ENCODE measurements at places on chromosomes 12 and 14.

GRCh38 chr12:47887529-47887928 lies 17.3 kb downstream of the VDR start:
- no peak for DNase-seq

DNA sequence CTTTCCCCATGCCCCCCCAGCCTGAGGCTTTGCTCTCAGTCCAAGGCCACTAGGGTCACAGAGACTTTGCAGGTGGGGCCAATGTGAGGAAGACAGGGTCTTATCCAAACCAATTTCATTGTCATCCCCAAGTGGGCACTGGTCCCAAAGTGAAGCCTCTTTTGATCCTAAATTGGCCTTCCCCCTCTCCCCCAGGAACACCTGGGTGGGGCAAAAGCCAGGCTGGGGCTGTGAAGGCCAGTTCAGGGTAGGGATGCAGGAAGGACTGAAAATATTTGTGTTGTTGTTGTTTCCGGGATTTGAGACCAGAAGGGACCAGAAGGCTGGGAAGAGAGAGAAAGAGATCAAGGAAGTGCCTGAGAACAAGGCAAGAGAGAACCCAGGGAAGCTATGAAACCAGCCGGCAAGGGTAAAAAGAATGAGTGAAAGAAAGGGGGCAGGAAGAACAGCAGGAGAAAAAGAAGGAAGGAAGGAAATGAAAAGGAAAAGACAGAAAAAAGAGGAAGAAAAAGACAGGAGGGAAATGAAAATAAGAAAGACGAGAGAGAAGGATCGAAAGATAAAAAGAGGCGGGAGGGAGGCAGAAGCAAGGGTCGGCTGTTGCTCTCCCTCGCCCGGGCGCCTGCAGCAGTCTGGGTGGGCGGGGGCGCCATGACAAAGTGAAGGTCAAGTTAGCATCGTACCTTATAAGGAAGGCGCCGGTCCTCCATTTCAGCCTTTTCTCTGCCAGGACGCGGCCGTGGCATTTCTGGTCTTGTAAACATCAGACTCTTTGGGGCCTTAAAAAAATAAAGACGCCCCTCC lies 7.4 kb upstream of the HOXC11 start:
- DNase-seq: no peak

GRCh38 chr12:32533971-32534590 lies 134.7 kb downstream of the FGD4 start:
- DNase-seq: peak; percentile 86

- no peak for DNase-seq
Measured at GRCh38 chr14:36585100-36585499, 2.7 kb upstream of the NKX2-8 start.

GRCh38 chr12:128318341-128318740 lies 51.4 kb downstream of the TMEM132C start:
- no peak for DNase-seq

- no peak for DNase-seq
Measured at GRCh38 chr14:57930241-57930975, 64.5 kb upstream of the SLC35F4 start.

GRCh38 chr14:67240978-67241410 lies 241 bp upstream of the PALS1 start:
- DNase-seq: peak; percentile 99

GRCh38 chr14:61653507-61653906 lies 41.8 kb upstream of the HIF1A start:
- peak; percentile 60 for DNase-seq

- DNase-seq: no peak
Measured at GRCh38 chr12:112314981-112315380, 67.2 kb downstream of the HECTD4 start.

GRCh38 chr12:46135750-46136149 lies 133.1 kb downstream of the SLC38A1 start:
- no peak for DNase-seq

DNA sequence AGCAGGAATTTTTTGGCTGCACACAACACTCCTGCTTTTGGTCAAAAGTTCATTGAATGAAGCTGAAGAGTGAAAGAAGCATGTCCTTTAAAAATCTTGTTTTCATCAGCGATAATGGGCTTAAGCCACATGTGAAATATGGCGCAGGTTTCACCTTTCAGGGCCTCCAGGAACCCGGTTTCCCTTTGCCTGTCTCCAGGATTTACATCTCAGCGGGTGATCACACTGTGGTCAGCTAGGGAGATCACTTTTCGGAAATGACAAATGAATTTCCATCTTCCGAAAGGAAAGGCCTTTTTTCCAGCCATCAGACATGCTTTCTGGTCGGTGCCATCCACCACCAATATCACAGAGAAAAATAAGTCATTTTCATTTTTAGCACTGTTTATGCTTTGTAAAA lies 727.1 kb upstream of the TBX3 start:
- DNase-seq: no peak

DNA sequence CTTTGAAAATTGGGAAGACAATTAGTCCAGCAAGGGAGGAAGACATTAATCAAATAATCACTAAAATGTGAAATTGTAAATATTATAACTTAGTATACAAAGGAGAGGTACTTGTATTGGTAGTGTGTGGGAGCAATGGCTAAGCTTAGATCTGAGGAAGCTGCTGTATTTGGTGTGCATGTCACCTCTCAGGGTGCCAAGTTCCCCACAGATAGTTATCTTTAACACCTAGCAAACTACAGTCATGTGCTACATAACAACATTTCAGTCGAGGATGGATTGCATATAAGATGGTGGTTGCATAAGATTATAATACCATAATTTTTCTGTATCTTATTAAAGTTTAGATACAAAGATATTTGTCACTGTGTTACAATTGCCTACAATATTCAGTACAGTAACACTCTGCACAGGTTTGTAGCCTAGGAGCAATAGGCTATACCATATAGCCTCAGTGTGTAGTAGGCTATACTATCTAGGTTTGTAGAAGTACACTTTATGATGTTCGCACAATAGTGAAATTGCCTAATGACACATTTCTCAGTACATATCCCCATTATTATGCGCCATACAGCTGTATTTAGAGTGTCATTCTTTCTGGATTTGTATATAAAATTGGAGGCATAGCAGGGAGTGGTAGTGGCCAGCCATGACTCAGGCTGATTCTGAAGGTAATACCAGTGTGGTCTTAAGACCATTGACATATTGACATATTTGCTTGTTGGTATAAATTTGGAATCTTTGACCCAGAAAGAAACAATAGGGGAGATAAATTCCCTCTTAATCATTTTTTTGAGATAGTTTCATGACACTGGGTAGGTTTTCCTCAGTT lies 55.8 kb downstream of the RAD51B start:
- no peak for DNase-seq

DNA sequence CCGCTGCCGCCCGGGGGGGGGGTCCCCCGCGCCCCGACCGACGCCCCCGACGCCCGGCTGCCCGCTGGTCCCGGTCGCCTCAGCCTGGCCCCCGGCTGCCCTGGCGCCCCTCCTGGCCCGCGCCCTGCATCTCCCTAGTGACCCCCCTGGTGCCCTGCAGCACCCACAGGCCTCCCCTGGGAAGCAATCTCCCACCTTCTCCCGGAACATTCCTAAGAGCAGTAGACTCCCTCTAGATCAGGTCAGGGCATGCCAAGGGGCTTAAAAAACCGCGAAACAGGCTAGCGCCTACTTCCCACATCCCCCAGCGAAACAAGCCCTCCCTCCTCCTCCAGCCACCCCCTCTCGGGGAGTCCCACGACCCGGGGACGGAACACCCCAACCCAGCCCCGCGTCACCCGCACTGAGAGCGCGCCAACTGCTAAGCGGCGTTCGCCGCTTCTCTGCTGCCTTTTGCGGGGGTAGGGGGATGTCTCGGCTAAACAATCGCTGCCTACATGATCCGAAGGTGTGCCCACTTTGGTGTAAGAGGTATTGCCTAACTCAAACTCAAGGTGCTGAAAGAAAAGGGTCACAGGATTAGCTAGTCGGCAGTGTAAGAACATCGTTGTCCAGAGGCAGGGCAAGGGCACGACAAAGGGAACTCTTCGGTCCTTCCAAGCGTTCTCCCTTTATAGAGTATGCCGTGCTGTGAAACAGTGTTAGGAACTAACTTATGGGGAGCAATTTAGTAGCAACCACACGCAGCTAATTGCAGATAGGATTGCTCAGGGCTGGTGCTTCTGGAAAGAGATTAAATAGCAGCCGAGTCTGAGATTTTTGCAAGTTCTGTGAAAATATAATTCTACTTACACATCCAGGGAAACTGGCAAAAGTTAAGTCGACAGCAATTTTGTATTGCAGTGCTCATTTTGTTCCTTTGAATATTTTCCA lies 619 bp upstream of the NTN4 start:
- peak; percentile 46 for DNase-seq

GRCh38 chr14:77859934-77860570 lies 60.1 kb downstream of the ADCK1 start:
- DNase-seq: no peak

GRCh38 chr12:79250960-79251755 lies 386.6 kb downstream of the SYT1 start:
- no peak for DNase-seq

DNA sequence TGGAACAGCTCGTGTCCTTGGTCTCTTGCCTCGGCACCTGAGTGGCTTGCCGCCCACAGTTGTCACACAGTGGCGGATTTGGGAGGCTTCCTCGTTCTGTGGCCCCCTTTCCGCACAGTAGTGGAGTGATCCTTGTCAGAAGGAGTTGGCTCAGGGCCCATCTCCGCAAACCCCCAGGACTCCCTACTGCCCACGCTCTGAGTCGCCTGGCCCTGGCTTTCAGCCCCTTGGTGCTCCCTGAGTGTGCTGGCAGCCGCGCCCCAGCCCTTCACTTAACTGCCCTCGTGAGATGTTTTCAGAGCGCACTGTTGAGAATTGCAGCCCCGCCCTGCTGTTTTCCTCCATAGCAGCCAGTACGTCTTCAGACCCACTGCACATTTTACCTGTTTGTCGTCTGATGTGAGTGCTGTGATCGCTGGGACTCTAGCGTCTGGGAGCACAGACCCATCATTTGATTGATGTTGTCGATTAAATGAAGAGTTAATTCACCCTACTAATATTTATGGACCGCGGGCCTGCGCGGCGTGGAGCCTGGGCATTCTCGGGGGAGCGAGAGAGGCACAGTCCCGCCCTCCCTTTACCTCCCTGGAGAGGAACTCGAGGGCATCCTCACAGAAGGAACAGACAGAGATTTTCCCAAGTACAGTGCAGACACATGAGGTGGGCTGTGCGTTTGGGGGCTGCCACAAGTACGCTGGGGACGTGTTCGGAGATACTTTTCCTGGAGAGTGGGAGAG lies 91.8 kb downstream of the DDX51 start:
- DNase-seq: no peak

DNA sequence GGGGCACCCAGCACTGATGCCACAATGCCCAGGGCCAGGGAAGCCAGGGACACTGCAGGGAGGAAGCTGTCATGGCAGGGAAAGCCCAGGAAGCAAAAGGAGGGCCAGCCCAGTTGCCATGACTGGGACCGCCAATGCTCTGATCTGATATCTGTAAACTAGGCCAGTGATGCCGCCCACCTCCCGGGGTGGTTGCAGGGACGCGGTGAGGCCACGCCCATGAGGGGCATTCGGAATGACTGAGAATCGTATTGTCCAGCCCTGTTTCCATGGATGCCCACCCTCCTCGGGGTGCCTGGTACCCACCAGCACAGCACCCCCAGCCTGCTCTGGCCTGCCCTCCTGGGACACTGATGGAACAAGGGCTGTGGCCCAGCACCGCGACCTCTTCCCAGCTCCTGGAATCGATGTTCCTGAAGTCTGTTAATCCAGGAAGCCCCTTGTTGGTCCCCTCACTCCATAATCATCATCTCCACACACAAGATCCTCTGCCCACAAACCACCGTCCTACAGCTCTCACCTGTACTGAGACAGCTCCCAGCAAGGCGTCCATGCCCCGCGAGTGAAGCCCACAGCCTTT lies 48.7 kb downstream of the CHGA start:
- DNase-seq: no peak

GRCh38 chr12:561391-561705 lies 101.6 kb downstream of the B4GALNT3 start:
- no peak for DNase-seq

DNA sequence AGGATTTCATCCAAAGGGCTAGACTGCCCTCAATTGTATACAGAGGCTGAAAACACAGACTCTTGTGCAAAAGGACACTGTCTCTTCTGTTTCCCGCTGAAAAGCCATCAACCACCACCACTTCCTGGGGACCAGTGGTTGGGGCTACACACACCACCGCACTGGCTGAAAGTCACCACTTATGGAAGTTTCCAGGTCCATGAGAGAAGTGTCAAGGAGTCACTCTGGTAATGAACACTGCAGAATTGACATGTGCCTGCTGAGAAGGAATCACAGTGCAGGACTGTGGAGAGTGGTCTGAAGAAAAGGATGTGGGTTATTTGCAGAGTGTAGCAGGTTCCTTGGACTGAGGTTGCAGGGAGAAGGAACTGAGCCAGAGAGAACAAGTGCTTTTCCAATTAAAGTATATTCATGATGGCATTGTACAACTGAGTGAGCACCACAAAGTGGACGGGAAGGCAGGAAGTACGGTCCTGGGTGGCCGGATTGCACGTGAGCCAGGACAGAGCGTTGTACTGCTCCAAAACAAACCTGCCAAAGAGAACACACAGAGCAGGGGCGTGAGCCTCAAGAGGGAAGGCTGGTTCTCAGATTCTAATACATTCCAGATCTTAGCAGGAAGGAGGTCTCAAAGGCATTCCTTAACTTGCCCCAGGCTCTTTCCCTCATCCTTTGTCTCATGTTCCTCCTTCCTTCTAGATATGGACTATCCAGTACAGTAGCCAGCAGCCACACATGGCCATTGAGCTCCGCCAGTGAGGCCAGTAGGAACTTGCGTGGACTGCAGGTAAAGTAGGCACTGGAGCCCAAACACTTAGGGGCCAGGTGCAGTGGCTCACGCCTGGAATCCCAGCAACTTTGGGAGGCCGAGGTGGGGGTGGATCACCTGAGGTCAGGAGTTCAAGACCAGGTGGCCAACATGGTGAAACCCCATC lies 316.4 kb downstream of the MED13L start:
- no peak for DNase-seq

DNA sequence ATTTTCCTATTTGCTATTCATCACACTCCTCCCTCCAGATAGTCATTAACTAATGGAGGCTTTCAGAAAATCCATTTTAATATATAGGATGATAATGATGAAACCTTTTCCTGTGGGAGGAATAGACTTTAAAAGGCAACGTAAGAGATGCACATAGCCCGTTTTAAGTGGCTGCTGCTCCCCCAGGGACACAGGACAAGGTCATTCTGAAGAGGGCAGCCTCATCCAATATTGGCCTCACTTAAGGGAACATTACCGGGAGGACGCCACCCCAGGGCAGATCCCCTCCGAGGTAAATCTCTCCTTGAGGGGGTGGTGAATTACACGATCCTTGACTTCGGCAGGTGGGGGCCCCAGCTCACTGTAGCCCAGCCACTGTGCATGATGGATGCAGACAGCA lies 131.9 kb downstream of the PIWIL1 start:
- DNase-seq: no peak

Measured in adipocyte (in vitro differentiated cells).